ENCODE measurements at places on chromosomes 16 and 17. TPM values are rescaled to one million over a fixed set of nuclear protein-coding genes. Genes with fewer than 3 reads are reported as not detected.

DNA sequence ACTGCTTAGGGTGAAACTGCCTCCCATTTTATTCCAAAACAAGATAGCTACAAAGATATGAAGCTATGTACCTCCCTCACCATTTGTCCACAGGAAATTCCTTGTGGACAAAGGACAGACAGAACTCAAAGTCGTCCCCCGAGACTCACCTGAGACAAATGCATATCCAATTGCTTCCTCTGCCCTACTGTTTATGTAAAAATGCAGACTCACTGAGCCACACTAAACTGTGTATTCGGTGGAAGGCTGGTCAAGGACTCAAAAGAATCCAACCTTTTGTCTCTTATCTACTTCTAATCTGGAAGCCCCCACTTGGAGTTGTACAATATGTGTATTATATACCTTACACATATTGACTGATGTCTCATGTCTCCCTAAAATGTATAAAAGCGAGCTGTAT lies 288.0 kb upstream of the ERCC4 start:
- DNase-seq, result no peak
- H3K27me3 ChIP-seq, result no peaks in the 10 kb centered on the region
- H3K4me1 ChIP-seq, result no peaks in the 10 kb centered on the region
- H3K4me3 ChIP-seq, result no peak overlapping the region
- no peak overlapping the region for H3K27ac ChIP-seq
- no peaks in the 10 kb centered on the region for H3K36me3 ChIP-seq

The GP2 gene
- not detected for total RNA-seq

- DNase-seq, result no peak
- H3K4me1 ChIP-seq, result peaks cover 30% of the 10 kb centered on the region
- no peaks in the 10 kb centered on the region for H3K27me3 ChIP-seq
- peaks cover 35% of the 10 kb centered on the region for H3K36me3 ChIP-seq
These were observed 4.1 kb downstream of the CORO1A start for GRCh38 chr16:30187556-30187865.

The FBXW10B gene
- total RNA-seq, result 0.65 TPM

The TP53TG3 gene
- not detected for total RNA-seq

DNA sequence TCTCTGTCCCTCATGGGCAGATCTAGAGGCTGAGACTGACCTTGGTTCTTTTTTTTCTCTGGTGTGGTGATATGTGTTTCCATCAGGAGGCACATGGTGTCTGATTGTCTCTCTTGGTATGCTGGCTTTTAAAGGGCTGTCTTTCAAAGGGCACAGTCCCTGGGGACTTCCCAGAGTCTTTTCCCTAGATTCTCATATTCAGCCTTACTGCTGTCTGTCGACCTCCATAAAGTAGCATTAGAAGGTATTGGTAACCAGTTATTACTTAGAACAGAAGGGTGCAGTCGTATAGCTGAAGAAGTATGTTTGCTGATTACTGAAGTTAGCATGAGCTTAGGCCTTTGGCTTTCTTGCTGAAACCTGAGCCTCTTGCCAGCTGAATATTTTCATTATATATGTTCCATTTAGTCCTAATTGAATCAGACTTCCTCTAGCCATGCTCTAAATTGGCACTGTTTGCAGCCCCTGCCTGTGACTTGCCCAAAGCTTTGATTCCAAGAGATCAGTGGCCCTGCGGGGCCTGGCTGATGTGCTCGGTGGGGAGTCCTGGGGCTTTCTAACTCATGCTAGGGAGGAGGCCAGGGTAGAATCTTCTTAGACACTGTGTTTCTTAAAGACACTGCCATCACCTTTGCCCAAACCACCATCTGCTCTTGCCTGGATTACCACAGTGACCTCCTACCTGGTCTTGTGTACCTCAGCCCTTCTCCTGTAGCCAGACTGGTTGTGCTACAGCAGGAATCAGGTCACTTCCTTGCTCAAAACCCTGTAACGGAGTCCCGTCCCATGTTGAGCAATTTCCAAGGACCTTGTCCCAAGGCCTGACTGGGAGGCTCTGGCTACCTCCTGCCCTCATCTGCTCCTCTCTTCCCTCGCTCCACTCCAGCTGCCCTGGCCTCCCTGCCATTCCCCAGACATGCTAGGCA lies 71.5 kb downstream of the WWP2 start:
- no peaks in the 10 kb centered on the region for H3K4me1 ChIP-seq
- no peak overlapping the region for H3K4me3 ChIP-seq
- DNase-seq, result no peak
- H3K27me3 ChIP-seq, result no peaks in the 10 kb centered on the region
- peaks cover 26% of the 10 kb centered on the region for H3K36me3 ChIP-seq
- no peak overlapping the region for H3K27ac ChIP-seq

The MYL11 gene
- total RNA-seq, result not detected

DNA sequence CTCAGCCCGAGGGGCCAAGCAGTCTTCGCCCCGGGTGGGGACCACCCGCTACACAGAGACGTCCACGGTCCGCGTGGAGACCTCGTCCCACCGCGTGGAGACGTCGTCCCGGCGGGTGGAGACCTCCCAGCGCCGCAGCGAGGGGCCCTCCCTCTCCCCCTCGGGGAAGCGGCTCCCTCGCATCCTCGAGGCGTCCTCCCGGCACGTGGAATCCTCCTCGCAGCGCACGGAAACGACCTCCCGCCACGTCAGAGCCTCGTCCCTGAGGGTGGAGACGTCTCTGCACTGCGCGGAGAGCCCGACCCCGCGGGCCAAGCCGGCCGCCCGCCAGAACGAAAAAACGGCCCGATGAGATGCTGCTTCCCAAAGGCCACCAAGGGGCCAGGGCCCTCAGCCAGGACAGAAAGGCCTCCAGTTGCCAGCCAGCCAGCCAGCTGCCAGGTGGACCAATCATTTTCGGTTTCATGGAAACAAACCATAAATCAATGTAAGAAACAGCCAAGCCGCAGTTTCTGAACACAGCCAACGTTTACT lies 424 bp downstream of the C17orf100 start:
- H3K4me1 ChIP-seq, result peaks cover 21% of the 10 kb centered on the region
- H3K36me3 ChIP-seq, result peaks cover 19% of the 10 kb centered on the region
- H3K27ac ChIP-seq, result peak overlapping the region; percentile 95
- peak overlapping the region; percentile 99 for H3K4me3 ChIP-seq

GRCh38 chr16:50263940-50264929 lies 2.1 kb upstream of the ADCY7 start:
- no peak for DNase-seq
- H3K4me3 ChIP-seq, result no peak overlapping the region
- H3K27ac ChIP-seq, result no peak overlapping the region
- no peaks in the 10 kb centered on the region for H3K27me3 ChIP-seq

DNA sequence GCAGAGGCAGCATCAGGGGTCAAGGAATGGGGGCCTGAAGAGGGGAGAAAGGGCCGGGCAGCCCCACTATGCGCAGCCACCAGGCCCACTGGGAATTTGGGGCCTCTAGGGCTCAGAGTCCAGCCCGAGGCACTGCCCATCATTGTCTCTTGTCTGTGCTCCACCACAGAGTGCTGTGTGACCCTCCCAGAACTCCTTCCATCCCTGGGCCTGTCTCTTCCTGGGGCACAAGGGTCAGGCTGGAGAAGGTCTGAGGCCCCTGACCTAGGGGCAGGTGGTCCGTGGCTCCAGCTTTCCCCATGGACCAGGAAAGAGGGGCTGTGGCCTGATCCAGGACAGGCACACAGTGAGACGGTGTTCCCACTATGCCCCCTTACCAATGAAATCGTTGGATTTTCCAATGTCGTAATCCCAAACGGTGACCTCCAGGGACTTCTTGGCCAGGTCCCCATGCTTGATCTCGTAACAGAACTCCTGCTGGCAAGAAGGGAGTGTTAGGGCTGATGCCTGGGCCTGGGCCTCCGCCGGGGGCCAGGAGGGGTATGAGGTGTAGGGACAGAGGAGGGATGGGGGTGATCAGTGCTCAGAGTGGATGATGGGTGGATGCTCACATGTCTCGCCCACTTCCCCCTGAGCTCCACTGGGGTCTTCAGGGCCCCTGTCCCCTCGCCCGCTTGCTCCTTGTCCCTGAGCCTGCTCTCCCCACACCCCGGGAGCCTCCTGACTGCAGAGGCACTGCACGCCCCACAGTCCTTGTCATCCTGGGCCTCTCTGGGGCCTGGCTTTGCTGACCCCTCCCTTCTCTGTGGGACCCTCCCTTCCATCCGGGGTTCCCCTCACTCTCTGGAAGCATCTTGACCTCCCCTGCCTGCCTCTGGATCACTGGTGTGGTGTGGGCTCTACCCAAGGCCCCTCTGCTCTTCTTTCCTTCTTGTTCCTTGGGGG lies 10.7 kb downstream of the SCGB1C2 start:
- H3K27ac ChIP-seq, result no peak overlapping the region
- H3K4me3 ChIP-seq, result no peak overlapping the region
- DNase-seq, result no peak

GRCh38 chr16:6573577-6573976 lies 759.1 kb upstream of the RBFOX1 start:
- H3K27me3 ChIP-seq, result no peaks in the 10 kb centered on the region
- H3K36me3 ChIP-seq, result no peaks in the 10 kb centered on the region

DNA sequence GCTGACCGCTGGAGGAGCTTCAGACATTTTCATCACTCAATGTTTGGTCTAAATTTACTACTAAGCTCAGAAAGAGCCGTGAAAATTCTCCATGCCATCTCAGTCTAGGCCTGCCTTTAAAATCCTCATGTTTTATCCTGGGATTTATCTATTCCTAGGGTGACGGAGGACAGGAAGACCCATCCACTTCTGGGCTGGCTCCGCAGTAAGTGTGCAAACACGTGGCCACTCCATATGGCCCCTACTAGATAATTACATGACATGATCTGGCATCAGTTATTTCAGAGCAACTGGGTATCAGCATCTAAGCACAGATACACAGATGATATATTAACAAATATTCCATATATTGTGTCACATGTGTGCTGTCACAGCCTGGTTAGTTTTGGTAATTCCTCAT lies 77.8 kb upstream of the HS3ST4 start:
- H3K27me3 ChIP-seq, result no peaks in the 10 kb centered on the region
- H3K4me3 ChIP-seq, result no peak overlapping the region
- no peaks in the 10 kb centered on the region for H3K36me3 ChIP-seq
- no peak overlapping the region for H3K27ac ChIP-seq
- no peak for DNase-seq

The KCNJ18 gene
- total RNA-seq, result not detected

- DNase-seq, result no peak
- H3K4me3 ChIP-seq, result no peak overlapping the region
- no peaks in the 10 kb centered on the region for H3K4me1 ChIP-seq
- H3K27ac ChIP-seq, result no peak overlapping the region
- no peaks in the 10 kb centered on the region for H3K36me3 ChIP-seq
These were observed 4.3 kb downstream of the TUBG1 start for GRCh38 chr17:42613699-42614295.

DNA sequence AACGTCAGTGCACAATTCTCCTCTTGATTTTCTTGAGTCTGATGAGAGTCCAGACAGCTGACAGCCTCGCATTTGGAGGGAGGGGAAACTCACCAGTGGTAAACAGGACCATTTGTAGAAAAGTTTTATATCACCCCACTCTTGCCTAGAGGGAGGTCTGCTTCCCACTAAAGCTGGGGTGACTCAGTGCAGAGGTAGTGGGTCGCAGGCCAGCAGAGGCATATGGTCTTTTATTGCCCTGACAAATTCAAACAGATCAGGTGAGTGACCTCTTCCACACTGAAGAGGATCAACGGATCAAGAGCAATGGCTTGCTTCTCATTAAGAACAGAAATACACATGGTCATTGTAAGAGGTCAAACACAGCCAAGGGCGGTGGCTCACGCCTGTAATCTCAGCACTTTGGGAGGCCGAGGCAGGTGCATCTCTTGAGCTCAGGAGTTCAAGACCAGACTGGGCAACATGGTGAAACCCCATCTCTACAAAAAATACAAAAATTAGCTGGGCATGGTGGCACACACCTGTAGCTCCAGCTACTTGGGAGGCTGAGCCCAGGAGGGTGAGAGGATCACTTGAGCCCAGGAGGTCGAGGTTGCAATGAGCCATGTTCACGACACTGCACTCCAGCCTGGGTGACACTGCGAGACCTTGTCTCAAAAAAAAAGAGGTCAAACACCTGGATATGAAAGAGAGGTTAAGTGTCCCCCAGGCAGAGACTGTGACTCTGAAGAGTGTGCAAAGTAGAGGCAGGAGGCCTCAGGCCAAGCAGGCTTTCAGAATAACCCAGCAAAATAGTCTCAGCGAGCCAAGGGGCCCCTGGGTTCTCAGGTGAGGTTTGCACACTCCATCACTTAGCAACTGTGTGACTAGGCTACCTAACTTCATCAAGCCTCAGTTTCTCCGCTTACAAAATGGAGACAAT lies 56.5 kb upstream of the ERN1 start:
- H3K27me3 ChIP-seq, result no peaks in the 10 kb centered on the region
- no peak overlapping the region for H3K27ac ChIP-seq
- no peak for DNase-seq
- H3K4me1 ChIP-seq, result no peaks in the 10 kb centered on the region
- H3K4me3 ChIP-seq, result no peak overlapping the region

DNA sequence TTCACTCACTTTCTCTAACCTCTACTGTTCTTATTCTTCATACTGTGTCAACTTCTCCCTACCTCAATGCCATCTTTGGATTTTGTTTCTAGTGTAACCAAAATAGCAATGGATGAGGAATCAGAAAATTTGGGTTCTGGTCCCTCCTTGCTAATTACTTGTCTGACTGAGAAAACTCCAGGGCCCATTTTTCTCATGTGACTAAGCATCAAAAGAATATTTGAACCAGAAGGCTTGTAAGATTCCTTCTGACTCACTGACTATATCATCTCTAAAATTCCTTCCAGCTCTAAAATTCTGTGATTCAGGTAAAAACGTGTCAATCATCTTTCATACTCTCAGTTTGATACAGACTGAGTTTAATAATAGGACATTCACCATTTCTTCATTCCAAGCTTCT lies 57.9 kb downstream of the BRIP1 start:
- H3K4me3 ChIP-seq, result no peak overlapping the region
- no peaks in the 10 kb centered on the region for H3K27me3 ChIP-seq
- H3K36me3 ChIP-seq, result no peaks in the 10 kb centered on the region
- no peaks in the 10 kb centered on the region for H3K4me1 ChIP-seq
- no peak overlapping the region for H3K27ac ChIP-seq
- no peak for DNase-seq

The DCAF7 gene
- 78.5 TPM for total RNA-seq

The SPG7 gene
- 181 TPM for total RNA-seq

The TAC4 gene
- total RNA-seq, result not detected

DNA sequence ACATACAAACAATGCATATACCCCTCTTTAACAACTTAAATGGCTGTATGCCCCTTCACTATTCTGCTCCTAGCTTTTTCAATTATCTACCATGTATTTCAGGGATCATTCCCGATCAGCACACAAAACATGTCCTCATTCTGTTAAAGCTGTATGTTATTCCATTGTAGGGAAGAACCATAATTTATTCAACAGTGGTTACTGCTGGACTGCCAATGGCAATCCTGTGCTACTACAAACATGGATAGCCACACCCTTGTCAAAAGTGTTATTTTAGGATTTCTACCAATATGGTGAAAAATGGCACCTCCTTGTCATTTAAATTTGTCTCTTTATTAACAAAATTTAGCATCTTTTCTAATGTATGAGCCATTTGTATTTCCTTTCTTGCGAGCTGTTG lies 85.1 kb upstream of the BCAR1 start:
- DNase-seq, result no peak
- H3K27me3 ChIP-seq, result no peaks in the 10 kb centered on the region

GRCh38 chr17:38873640-38874380 lies 4.0 kb downstream of the LASP1 start:
- H3K4me1 ChIP-seq, result peaks cover 57% of the 10 kb centered on the region
- H3K4me3 ChIP-seq, result no peak overlapping the region
- no peaks in the 10 kb centered on the region for H3K27me3 ChIP-seq

- H3K27ac ChIP-seq, result peak within 1 kb of the TSS; percentile 79
- H3K4me1 ChIP-seq, result peaks cover 6% of the 10 kb centered on the region
- peak within 1 kb of the TSS; percentile 98 for H3K4me3 ChIP-seq
- peak; percentile 82 for DNase-seq
These were observed at the start of the genes ANKS3 and DNAAF8 for GRCh38 chr16:4734063-4734729. Gene ANKS3, minus strand, starts transcription at chr16:4734271. Its CDS starts 4,122 bp downstream, at chr16:4730149. Gene DNAAF8, plus strand, starts transcription at chr16:4734537. Its CDS starts 1,978 bp downstream, at chr16:4736515.

Measured in naive thymus-derived CD4-positive, alpha-beta T cell (primary cell).